ENCODE measurements at places on chromosomes 1 and 21.

GRCh38 chr1:117015724-117016123, 14.2 kb downstream of the CD101 start:
- no peak for DNase-seq

DNA sequence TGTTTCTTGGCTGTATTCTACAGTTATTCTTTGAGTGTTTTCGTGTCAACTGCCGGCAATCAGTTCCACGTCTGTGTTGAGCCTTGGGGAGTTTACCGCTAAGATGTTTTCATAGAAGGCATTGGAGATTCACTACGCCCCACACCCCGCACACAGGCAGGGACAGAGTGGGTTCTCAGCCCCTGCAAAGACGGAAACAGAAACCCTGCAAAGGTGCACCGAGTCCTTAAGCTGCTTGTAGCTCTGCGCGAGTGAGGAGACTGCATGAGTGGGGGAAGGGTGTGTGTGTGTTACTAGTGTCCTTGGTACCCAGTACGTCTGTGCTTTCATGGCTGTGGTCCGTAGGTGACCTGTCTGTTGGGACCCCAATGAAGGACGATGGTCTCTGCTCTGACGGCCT, 1.9 kb downstream of the LHX4 start:
- DNase-seq: no peak

- DNase-seq: no peak
Observed at GRCh38 chr1:186965847-186966246, 137.1 kb downstream of the PLA2G4A start.

DNA sequence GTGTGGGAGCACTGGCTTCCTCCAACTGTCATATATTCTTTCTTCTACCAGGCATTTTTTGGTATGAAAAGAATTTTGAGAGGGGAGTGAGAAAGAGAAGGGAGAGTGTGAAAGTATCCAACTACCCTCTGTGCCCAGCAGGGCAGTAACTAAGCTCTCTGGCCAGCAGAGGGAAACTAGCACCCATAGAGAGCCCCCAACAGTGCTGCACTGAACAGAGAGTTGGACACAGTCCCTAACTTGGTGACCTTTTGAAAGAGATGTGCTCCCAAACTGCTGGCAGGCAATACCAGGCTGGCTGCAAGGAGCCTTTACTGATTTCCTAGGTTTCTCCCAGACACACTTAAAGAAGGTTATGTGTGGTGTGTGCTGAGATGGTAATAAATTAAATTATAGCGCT, 118.8 kb upstream of the PBX1 start:
- DNase-seq: no peak

DNA sequence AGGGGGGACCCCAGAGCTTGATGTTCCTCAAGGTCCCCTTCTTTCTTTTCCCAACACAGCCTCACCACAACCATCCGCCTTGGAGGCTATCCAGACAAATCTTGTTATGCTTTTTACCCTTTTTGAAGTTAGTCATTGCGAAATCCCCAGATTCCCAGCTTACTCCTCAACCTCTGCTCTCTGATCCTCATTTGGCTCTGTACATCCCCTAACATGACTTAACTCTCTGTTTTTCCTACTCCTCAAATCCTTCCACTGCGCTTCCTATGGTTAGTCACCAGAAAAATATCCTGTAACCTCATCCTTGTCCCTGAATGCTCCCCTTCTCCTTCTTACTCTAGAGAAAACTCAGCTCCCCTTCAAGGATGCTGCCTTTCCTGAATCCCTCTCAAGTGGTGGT, 189.1 kb upstream of the POU3F1 start:
- no peak for DNase-seq

GRCh38 chr21:33101300-33101911, 31.5 kb downstream of the OLIG1 start:
- no peak for DNase-seq

DNA sequence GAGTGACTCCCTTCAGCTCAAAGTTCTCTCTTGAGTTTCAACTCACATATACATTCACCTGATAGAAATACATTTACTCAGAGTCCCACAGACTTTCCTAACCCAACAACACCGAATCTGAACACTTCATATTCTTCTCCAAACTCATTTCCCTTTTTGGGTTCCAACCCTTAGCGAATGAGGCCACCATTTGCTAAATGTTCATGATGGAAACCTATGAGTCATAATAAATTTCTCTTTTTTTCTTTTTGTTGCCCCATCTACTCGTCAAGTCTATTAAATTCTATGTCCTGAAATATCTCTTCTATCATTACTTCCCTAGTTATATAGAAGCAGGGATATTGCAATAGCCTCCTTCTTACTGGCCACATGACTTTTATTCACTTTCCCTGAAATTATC, 100.1 kb downstream of the HLX start:
- no peak for DNase-seq

GRCh38 chr1:25564777-25565574, 21.6 kb downstream of the LDLRAP1 start:
- DNase-seq: no peak

All from T1000 (cell line).